ACHN (cell line): ENCODE measurements at places on chromosomes 3 and 15.

- DNase-seq: no peak
Measured at GRCh38 chr3:150419076-150419868, 11.2 kb downstream of the TSC22D2 start.

- no peak for DNase-seq
Measured at GRCh38 chr3:10238345-10239183, 9.7 kb upstream of the TATDN2 start.

DNA sequence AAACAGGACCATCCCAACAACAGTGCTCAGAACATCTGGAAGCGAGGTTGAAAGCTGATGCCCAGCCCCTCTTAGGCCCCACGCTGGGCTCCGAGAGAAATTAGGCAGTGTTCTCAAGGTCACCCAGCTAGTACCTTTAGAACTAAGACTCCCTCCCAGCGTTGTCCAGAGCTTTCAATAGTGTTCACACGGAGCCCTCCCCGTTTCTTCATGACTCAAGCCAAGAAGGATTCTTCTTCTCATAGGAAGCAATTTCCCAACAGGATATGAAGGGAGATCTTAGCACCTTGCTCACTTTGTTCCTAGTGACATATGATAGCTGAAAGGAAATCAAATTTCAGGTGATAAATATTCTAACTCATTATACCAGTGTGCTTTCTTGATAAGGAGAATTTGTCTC, 244.2 kb upstream of the ST8SIA2 start:
- no peak for DNase-seq

DNA sequence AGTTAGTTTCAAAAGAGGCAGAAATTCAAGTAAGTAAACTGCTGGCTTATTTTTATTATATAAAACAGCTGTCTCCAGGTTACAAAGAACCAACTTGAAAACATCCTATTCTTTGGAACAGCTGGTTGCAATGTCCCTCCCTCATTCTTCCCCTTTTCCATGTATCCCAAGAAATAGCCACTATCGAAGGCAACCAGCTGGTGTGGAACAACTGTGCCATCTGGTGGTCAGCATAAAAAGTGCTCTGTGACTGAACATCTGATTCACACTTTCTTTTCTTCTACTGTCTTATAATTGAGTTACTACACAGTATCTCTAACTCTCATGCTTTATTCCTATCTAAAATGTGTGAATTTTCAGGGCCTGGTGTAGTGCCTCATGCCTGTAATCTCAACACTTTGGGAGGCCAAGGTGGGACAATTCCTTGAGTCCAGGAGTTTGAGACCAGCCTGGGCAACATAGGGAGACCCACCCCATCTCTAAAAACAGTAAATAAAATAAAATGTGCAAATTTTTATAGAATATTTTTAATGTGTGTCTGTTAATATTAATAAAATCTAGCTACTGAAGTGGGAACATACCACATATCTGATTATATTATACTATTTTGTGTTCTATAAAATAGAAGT, 9.6 kb downstream of the OSBPL11 start:
- DNase-seq: peak; percentile 61

GRCh38 chr3:71121429-71122167, 461.9 kb downstream of the FOXP1 start:
- DNase-seq: no peak

DNA sequence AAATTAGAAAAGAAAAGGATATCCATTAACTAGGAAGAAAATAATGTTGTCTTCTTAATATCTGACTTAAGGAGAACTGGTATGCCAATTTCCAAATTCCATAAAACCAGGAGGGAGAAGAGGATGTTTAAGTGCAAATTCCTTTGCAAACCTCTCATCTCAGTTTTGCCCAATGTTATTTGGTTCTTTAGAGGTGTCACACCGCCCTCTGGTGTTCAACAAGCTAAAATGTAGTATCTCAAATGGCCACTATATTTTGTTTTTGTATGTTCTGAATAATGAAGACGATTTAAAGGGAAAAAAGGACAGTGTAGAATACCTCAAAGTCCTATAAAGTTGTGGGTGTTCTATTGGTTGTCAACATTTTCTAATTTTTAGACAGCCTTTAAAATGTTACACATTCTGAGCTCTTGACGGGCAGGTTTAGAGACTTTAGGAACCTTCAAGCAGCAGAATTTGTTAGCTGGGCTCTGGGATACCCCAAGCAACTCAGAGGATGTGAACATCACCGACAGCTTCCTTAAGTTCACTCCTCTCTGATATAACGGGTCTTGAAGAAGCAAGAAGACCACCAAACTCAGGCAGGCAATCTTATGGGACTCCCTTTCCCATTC, 458.3 kb downstream of the MFSD1 start:
- DNase-seq: peak; percentile 59

DNA sequence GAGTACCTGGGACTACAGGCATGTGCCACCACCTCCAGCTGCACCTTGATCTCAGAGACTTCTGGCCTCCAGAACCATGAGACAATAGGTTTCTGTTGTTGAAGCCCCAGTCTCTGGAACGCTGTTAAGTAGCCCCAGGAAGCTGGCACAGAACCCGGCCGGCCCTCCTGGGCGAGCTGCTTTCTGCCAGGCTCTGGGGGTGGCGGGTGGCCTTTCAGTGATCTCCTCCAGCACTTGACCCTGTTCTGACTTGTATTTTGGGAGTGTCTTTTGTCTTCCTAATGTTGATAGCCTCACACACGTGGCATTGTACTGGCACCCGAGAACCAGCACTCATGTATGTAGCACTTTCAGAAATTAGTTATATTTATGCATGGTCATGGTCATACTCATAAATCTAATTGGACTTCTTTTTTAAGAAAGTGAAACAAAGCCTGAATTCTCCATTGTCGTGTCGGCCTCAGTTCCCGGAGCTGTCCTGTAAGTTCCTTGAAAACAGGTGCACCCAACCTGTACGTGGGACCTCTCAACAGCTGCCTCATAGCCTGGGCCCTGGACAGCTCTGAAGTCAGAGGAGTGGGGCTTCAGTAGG, 74.0 kb downstream of the TFRC start:
- DNase-seq: no peak

GRCh38 chr3:162938083-162938482, 1441.5 kb downstream of the OTOL1 start:
- DNase-seq: no peak

DNA sequence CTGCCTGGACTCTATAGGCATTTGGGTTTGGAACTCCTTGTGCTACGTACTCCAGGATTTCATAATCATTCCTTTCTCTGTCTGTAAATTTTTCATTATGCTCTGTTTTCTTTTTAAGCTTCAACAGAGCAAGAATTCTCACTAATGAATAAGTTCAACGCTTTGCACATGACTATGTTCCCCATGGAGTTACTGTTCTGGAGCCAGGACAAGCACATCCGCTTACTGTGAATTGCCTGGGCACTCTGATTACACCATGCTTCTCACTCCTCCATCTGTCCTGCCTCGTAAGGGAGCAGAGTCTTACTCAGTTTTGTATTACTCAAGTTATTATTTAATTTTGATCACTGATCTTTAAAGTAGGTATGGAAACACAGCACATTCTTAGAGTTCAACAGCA, 472.7 kb downstream of the RAP2B start:
- no peak for DNase-seq

DNA sequence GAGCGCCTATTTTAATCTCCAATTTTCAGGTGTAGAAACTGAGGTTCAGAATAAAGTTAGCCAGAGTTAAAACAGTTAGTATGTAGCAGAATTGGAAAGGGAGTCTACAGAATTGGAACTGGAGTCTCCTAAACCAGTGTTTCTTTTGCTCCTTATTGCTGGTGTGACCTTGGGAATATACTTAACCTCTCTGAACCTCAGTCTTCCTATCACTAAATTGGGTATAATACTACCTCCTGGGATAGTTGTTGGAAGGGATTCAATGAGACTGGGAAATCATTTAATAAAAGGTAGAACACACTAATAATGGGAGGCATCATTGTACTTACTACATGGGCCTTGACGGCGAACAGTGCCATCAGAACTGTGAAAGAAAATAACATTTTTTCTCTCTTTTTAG, 55.1 kb downstream of the LPP start:
- DNase-seq: no peak

DNA sequence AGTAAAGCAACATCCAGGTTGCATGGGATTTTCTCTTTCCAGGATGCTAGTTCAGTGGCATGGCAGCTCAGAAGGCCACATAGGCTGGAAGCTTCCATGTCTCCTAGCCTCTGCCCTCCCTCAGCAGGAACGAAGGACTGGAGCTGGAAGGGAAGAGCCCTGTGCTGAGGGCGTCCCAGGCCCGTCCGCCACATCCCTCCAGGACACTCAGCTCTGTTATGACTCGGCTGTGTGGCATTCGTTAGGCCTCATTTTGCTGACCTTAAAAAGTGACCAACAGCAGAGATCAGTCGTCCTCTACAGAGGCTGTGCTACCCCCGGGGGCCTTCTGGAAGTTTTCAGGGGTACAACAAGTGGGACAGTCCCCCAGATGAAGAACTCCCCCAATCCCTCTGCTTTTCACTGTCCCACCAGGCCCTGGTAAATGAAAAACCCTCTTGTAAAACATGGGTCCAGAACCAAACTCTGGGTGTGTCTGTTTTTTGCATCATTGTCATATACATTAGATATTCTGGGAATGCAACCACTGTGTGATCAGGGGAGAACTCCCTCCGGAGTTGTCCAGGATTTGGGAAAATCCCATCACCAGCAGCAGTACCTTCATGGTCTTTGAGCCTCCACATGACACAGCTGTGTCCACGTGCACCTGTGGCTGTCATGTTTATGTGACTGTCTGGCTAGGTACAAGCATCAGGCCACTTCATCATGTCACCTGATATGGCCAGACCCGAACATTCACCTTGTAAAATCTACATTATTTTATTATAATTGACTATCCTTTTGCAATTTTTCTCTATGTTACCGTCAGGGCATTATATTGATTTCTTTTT, 149.9 kb downstream of the OR4M2 start:
- DNase-seq: no peak

DNA sequence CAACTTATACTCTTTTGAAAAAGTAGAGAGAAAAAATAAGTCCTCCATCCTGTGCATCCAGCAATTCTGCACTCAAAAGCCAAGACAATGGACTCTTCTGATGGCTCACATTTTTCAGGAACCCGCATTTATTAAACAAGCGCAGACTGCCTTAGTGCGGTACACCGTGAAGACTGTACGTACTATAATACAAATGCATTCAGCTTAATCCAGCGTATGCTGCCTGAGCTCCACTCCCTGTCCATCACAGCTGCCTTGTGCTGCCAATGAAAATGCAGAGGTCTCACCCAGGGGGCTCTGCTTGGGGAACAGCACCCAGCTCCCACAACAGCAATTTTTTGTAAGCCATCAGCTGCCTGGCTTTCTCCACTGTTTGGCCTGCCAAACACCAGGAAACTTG, 350.9 kb downstream of the ULK4 start:
- no peak for DNase-seq

DNA sequence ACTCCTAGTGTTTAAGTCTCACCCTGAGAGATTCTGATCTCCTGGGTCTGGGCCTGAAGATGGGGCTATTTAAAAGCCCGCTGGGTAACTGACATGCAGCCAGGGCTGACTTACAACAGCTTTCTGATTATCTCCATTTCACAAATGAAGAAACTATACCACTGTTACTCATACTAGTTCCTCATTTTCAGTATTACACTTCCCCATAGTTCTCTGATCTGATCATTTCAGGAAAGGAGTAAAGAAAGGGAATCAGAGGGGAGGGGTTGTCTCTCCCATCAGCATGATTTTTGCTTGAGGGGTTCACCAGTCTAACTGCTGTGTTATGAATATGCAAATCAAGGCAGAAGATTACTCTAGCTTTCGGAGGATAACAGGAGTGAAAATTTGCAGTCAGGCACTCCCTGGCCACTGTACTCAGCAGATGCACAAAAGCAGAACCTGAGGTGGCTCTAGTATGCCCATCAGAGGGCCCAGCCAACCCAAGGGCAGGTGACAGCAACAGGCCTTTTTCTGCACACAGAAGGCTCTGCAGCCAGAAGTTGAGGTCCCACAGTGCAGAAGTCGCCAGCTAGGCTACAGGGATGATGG, 59.4 kb downstream of the DAPK2 start:
- no peak for DNase-seq

GRCh38 chr3:115553796-115554486, 69.4 kb upstream of the GAP43 start:
- no peak for DNase-seq

DNA sequence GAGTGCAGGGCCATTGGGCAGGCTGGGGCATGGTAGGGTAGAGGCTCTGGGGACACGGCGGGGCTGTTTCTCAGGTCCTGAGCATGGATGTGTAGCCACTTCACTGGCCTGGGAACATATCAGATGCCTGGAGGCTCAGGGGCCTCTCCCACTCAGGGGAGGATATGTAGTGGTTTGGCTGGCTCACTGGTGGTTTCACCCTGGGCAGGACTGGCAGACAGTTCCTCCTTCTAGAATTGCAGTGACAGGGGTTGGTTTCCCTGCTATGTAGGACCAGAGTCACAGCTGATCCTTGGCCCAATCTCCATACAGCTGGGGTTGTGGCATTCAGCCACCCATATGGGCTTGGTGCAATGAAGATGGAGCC, 4.8 kb upstream of the ARHGAP31 start:
- no peak for DNase-seq

DNA sequence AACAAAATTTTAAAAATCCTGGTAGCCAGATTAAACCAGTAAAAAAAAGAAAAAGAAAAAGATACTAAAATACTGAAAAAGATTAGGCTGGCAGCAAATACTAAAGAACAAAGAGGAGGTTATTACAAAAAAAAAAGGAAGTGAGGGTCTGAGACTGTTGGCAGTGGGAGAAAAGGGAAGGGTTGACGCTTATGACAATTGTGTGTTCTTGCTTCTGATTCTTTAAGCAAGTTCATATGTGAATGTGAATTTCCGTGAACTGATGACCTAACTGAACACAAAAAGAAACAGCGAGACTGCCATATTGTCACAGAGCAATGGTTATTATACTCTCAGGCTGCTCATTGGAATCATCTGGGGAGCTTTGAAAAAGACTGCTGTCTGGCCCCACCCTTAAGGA, 56.5 kb downstream of the ATP13A4 start:
- DNase-seq: no peak

DNA sequence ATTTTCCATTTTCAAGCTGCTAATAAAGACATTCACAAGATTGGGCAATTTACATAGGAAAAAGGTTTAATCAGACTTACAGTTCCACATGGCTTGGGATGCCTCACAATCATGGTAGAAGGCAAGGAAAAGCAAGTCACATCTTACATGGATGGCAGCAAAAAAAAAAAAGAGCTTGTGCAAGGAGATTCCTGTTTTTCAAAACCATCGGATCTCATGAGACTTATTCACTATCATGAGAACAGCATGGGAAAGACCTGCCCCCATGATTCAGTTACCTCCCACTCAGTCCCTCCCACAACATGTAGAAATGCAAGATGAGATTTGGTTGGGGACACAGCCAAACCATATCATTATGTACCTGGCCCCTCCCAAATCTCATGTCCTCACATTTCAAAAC, 202.0 kb downstream of the FNDC3B start:
- no peak for DNase-seq

DNA sequence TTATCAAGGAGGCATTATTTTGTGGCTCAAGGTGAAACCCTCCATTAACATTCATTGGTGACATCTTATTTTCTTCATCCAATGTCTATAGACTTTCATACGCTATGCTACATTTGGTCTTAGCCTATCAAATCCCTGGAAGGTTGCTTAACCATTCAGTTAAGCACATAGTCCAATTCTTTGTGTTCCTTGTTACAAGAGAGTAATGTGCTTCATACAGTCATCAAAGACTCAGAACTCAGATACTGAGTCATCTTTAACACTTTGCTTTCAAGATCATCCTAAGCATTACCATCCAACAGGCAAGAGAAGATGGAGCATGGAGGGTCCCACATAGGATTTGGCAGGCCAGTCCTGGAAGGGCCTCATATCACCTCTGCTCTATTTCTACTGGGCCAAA, 1202.1 kb downstream of the ROBO1 start:
- DNase-seq: no peak

GRCh38 chr15:101539930-101540329, 50.4 kb upstream of the PCSK6 start:
- no peak for DNase-seq
